ENCODE measurements at places on chromosomes 1 and 21. TPM values are rescaled to one million over a fixed set of nuclear protein-coding genes. Genes with fewer than 3 reads are reported as not detected.
A peak's percentile ranks its signal among the peaks of the same experiment; 100 is the strongest.

RPE65 gene
- polyA plus RNA-seq: 0.15 TPM

GRCh38 chr1:165439330-165439729 is 5.6 kb downstream of the RXRG start:
- DNase-seq: no peak

GRCh38 chr1:246815693-246816270 is 91.6 kb downstream of the SCCPDH start:
- no peak for DNase-seq

DNA sequence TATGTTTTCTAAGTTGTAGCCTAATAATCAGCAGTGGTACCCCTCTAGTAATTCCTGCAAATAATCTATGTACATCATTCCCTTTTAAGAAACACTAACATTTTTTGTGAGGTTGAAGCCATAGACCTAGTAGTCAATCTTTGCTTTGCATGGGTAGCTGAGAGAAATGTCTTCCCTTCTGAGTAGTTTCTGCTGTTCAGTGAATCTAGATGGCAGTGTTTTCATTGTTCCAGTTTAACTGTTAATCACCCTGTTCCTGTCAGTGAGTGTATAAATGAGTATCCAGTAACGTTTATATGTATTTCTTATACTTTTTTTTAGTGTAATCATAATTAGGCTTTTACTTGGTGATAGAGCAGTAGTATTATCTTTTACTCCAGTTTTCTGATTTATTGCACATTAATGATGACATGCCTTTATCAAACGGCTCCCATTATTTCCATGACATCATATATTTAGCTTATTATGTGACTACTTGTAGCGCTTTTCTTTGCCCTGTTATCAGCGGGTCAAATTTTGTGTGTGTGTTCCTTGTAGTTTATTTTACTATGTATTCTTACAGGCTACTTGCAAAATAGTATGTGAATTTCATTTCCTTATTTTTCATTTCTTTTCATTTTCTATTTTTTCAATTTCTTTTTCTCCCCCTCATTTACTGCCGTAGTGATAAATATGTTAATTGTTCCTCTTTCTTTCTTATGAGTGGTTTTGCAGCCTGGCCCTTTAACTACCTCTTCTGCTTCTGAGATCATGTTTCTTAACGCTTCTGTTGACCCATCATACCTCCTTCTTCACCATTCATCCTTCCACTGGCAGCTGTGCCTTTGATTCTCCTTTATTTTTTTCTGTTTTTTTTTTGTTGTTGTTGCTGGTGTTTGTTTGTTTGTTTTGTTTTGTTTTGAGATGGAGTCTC is 18.8 kb downstream of the CEP350 start:
- no peak for DNase-seq

- DNase-seq: no peak
Measured at GRCh38 chr1:164753521-164754077, 194.6 kb downstream of the PBX1 start.

NUP210L gene
- 0.27 TPM for polyA plus RNA-seq

DNA sequence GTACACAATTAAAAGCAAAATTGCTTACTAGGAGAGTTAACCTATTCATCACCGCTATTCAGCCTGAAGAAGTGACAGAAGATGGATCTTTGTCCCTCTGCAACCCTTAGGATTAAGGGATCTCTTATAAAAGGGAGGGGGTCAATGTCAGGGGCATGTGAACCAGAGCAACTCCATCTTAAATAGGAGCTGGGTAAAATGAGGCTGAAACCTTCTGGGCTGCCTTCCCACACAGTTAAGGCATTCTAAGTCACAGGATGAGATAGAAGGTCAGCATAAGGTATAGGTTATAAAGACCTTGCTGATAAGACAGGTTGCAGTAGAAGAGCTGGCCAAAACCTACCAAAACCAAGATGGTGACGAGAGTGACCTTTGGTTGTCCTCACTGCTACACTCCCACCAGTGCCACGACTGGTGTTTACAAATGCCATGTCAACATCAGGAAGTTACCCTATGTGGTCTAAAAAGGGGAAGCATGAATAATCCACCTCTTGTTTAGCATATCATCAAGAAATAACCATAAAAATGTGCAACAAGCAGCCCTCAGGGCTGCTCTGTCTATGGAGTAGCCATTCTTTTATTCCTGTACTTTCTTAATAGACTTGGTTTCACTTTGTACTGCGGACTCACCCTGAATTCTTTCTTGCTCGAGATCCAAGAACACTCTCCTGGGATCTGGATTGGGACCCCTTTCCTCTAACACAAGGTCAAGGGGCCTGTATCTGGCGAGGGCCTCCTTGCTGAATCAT is 35.3 kb upstream of the NEK2 start:
- no peak for DNase-seq

GRCh38 chr1:220153147-220153546 is 59.2 kb downstream of the IARS2 start:
- no peak for DNase-seq

- DNase-seq: no peak
Measured at GRCh38 chr1:232904566-232904965, 45.8 kb upstream of the NTPCR start.

DNA sequence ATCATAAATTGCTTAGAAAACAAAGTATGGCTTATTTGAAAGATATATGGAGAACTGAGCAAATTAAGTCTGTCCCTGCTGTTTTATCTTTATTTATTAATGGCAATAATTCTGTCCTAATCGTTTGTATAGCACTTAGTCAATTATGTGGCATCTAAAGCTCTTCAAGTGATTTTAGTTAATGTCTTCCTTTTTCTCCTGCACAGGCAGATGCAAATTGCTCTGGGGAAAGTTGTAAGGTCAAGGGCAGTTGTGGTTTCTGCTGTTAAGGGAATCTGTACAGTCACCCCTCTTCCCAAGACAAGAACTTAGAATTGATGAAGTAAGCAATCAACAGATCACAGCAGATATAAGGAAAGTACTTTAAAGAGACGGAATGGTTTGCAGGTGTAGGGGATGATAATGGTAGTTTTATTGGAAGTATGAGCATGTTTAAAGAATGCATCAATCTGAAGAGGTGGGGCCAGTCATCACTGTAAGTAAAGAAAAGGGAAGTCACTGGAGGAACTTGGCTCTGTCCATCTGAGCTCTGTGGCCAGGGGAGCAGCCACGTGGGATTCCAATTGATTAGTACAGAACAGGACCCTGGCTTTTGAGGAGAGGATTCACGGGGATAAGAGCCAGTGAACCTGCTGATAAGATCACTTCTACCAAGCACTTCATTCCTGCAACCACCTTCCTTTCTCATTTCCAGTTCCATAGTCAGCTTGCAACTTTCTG is 116.0 kb upstream of the KCNJ6 start:
- DNase-seq: no peak

- peak; percentile 79 for DNase-seq
Measured at GRCh38 chr21:42654179-42654912, 925 bp downstream of the PDE9A start.

SLC5A9 gene
- not detected for polyA plus RNA-seq

DNA sequence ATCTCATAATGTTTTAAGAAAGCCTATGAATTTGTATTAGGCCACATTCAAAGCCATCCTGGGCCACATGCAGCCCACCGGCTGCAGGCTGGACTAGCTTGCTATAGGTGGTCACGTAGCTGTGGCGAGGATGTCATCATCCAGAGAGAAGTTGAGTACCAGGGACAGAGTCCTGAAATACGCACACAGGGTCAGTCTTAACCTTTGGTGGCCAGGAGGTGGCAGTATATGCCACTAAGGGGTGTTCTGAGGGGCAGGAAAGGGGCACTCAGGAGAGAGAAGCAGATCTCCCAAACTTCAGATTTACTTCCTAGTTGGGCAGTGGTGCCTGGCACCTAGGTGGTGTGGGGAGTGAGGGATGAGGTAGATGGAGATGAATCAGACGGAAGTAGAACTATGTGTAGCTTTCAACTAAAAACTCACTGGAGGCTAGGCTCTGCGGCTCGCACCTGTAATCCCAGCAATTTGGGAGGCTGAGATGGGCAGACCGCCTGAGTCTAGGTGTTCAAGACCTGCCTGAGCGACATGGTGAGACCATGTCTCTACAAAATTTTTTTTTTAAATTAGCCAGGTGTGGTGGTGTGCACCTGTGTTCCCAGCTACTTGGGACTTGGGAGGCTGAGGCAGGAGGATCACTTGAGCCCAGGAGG is 16.3 kb upstream of the CDK18 start:
- peak; percentile 49 for DNase-seq

DNA sequence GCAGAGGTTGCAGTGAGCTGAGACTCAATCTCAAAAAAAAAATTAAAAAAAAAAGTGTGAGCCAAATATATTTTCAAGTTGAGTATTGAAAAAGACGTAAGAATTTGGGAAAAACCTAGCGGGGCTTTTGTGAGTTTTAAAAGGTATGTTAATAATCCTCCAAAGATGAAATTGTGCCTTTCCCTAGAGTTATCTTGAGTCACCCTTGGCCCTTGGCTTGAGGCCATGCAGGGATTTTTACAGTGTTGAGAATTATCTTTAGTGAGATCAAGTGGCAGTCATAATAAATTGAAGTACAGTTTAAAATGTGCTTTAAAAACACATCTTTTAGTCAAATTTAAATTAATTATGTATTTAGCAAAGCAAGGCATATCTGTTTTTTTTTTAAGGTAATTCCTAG is 32.7 kb downstream of the PPP2R5A start:
- no peak for DNase-seq

FAM78B gene
- polyA plus RNA-seq: 1.1 TPM

DNA sequence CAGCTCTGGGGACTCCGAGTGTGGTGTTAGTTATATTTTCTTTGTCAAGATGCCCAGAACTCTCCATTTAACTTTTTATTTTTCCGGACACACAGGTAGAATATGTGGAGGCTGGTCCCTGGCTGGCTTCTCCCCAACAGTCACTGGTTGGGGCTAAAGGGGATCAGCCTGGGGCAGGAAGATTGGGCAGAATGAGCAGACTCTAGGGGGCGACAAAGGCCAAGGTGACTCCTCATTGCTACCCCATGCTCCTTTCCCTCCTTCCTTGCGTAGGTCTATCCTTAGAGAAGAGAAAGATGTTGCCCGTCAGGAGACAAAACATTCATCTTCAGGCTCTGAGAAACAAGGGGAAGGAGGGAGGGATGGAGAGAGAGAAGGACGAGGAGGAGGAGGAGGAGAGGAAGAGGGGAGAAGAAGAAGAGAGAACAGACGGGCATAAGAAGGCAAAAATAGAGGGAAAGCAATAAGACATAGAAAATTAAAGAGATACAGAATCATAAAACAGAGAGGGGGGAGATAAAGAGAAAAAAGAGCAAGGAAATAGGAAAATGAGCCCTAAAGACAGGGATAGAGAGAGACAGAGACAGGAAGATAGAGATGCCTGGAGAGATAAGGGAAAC is 89.9 kb downstream of the FOXD2 start:
- no peak for DNase-seq

GRCh38 chr1:3073489-3074296 is 4.7 kb downstream of the PRDM16 start:
- DNase-seq: peak; percentile 63

- DNase-seq: peak; percentile 93
Measured at GRCh38 chr21:32135401-32136363, 143.2 kb downstream of the MIS18A start.

DNA sequence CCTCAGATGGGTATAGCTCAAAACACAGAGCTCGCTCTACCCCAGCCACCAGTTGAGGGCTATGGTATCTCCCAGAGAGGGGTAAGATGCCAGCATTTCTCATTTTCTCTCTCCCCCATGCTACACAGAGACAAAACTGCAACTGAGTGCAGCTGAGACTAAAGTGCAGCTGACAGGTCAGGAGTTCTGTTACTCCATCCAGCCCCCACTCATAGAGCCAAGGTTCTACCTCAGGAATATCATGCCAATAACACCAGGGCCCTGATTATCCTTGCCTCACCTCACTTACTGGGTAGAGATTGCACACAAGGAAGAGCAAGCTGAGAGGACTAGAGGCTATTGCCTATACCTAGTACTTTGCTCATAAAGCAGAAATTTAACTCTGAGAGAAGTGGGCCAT is 34.6 kb downstream of the DPYD start:
- DNase-seq: no peak

GRCh38 chr21:27363719-27364477 is 397.0 kb upstream of the ADAMTS5 start:
- DNase-seq: no peak

All from brain (organoid and tissue), 16 donors.